Activated CD4-positive, alpha-beta T cell treated with anti-CD3 and anti-CD28 coated beads for 36 hours (primary cell): ENCODE measurements at places on chromosomes 2 and 18. TPM values are rescaled to one million over a fixed set of nuclear protein-coding genes. Genes with fewer than 3 reads are reported as not detected.

DNA sequence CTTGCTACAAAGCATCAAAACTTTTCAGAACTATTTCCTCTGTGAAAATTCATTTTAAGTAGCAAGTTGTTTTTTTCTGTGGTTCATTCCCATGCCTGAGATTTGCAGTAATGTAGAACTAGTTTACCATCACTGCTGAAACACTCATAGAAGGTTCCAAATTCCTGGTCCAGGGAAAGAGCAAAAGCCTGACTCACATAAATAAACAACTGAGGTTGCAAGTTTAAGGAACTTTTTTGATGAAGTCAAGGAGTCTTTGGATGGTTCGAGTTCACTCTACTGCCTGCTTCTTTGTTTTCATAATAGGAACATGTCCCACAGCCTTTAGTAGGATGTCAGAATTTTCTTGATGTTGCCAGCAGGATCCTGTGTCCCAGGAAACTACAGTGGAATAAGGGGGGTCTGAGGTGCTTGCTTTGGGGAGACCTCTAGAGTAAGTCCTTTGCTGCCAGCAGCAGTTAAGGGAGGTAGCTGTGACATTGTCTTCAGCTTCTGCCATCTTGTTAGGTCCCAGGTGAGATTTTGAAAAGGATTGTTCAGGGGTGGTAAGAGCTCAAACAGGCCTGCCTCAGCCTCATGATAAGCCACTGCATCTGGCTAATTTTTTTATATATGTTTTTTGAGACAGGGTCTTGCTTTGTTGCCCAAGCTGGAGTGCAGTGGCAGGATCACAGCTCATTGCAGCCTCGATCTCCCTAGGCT is 43.9 kb downstream of the ACSL3 start:
- peaks cover 7% of the 10 kb centered on the region for H3K36me3 ChIP-seq
- H3K27me3 ChIP-seq: no peaks in the 10 kb centered on the region
- DNase-seq: no peak

The GNAL gene
- 0.21 TPM for total RNA-seq

- H3K4me1 ChIP-seq: no peaks in the 10 kb centered on the region
- no peaks in the 10 kb centered on the region for H3K36me3 ChIP-seq
- no peak for DNase-seq
- H3K4me3 ChIP-seq: no peak overlapping the region
- no peak overlapping the region for H3K27ac ChIP-seq
Observed at GRCh38 chr2:52532956-52533355, 1234.6 kb upstream of the CHAC2 start.

The CMPK2 gene
- total RNA-seq: 6.2 TPM
